ENCODE measurements at places on chromosomes 6 and 20.

GRCh38 chr20:41166201-41167117 is 29.1 kb downstream of the PLCG1 start:
- DNase-seq: peak; percentile 26

DNA sequence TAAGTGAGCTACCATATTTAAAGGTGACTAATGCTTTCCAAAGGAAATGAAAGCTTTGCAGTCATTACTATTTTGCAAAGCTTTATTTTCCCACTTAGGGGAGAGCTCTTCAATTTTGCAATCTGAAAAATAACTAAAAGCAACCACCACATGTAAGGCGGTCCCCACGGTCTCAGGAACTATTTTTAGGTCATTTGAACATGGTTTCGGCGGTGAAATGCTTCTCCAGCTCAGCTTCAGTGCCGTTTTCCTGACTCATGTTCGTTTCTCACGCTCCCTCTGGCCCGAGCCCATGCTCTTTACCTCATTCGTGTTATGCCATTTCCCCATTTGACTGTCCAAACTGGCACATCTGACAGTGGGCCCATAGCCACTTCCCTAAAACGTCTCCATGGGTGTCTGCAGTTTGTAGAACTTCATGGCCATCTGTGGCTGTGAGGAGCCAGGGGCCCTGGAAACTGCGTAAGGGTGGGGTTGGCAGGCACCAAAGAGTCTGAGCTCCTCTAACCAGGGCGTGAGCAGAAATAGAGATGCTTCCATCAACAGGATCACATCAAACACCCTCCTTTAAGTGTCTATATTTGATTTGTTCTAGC is 46.5 kb downstream of the ADTRP start:
- peak; percentile 54 for DNase-seq

- no peak for DNase-seq
These were observed 100.6 kb upstream of the EMILIN3 start for GRCh38 chr20:41467220-41467619.

DNA sequence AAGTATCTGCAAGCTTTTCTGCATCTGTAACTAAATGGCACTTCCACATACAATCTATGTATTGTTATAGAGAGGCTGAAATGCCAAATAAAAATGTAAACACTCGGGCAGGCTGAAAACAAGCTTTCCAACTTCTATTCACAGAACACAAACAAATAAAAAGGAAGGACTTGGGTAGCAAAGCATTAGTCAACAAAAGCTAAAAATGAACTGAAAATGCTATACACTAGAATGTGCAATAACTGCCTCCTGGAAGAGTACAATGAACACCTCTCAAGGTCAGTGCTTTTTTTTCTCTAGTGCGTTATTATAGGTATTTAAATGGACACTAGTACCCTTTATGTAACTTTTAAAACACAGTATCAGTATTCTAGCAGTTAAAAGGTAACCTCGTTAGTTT is 31.4 kb downstream of the STK38 start:
- DNase-seq: no peak

- no peak for DNase-seq
These were observed 9.3 kb upstream of the TRAF3IP2 start for GRCh38 chr6:111614833-111615582.

GRCh38 chr6:140586426-140587061 is 1212.1 kb upstream of the CITED2 start:
- no peak for DNase-seq

DNA sequence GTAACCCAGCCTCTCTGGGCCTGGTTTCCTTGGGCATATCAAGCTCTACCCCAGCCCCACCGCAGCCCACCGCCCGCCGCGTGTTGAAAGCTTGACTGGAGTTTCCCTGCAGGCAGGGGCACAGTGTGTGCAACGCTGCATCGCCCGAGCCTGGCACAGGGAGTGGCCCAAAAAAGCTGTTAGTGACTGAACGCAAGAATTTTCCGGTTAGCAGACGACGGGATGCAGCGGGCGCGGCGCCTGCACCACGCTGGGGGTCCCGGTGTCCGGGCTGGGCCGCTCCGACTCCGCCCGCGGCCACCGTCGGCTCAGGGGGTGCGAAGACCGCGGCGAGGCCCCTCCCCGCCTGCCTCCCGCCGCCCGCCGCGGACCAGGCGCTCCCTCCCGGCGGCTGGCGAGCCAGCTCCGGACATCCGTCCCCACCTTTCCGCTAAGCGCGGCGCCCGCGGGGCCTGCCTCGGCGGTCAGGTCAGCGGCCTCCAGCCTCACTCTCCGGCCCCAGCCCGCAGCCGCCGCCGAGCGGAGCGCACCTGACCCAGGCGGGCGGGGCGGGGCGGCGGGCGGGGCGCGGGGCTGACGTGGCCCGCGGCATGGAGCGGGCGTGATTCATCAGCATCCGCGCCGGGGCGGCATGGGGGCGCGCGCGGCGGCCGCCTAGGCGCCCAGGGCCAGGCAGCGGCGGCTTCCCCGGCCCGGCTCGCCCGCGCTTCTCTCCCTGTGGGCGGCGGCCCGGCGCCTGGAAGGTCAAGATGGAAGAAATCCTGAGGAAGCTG is at the start of gene ARFGEF3:
Gene ARFGEF3 (plus strand): TSS at position 602 of the 773 bp plus-strand sequence. CDS start 148 bp downstream, at position 750.
- DNase-seq: peak; percentile 30

DNA sequence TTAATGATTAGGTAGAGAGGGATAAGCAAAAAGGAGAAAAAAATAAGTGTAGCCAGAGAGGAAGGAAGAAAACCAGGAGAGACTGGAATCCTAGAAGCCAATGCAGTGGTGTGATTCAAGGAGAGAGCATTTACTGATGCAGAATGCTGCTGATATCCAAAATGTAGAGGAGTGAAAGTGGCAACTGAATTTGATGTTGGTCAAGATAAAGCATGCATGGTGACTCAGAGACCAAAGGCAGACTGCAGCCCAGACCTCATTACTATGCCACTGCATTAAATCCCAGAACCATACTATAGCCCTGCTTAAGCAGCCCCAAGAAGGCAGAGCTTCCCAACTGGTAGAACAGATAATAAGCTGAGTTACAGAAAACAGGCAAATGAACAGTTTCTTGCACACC is 15.8 kb downstream of the KLHL32 start:
- no peak for DNase-seq

DNA sequence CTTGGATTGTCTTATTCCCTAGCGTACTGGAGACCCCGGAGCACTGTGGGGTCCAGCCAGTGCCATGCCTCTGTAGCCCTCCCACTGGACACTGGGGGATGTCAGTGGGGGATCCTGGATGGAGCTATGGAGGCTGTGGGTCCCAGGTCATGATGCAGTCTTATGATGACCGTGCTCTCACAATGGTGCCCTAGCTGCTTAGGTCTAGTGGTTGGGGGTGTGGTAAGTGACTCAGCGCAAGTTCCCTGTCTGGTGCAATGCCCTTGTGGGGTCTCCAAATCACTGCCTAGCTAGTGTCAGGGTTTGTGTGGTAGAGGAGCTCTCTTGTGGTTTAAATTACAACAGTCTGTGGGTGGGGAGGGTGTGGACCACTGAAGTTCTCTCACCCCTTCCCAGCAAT is 135.4 kb downstream of the CDC5L start:
- DNase-seq: no peak

GRCh38 chr6:75794351-75794846 is 45.4 kb downstream of the MYO6 start:
- no peak for DNase-seq

DNA sequence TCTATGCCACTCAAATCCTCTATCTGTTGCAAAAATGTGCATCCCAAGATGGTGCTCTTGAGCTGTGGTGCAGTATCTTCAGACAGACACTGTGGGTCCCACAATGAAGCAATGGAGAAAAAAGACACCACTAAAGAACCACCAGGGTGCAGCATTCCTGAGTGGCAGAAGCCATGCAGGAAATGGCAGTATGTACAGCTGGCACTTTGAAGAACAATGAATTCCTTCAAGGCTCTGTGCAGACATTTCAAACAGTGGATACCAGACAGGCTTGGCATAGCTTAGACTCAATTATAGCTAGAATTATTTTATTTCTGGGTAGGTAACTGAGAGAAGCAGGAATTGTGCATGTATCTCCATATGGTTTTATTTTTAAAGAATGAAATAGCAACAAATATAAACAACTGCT is 24.0 kb upstream of the HDAC2 start:
- peak; percentile 66 for DNase-seq

- no peak for DNase-seq
These were observed 129.5 kb upstream of the PTPN1 start for GRCh38 chr20:50380697-50381040.

DNA sequence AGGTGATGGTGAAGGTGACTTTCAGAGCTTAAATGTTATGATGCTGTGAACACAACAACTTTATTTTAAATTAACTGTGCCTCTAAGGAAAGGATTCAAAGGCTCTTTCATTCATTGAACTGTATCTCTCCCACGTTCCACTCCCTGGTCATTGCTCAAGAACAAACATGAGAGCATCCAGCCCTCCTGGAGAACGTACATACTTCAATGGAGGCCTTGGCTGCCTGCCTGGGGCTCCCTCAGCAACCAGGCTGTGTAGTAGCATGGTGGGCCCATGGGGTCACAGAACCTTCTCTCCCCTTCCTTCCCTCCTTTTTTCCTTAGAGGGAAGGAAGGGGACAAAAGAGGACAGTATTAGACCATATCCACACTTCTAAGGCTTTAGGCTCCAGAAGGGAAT is 234.3 kb downstream of the CDC5L start:
- no peak for DNase-seq

GRCh38 chr20:62620625-62621024 is 21.7 kb upstream of the SLCO4A1 start:
- no peak for DNase-seq

- DNase-seq: no peak
These were observed 41.9 kb downstream of the TULP4 start for GRCh38 chr6:158353883-158354877.

DNA sequence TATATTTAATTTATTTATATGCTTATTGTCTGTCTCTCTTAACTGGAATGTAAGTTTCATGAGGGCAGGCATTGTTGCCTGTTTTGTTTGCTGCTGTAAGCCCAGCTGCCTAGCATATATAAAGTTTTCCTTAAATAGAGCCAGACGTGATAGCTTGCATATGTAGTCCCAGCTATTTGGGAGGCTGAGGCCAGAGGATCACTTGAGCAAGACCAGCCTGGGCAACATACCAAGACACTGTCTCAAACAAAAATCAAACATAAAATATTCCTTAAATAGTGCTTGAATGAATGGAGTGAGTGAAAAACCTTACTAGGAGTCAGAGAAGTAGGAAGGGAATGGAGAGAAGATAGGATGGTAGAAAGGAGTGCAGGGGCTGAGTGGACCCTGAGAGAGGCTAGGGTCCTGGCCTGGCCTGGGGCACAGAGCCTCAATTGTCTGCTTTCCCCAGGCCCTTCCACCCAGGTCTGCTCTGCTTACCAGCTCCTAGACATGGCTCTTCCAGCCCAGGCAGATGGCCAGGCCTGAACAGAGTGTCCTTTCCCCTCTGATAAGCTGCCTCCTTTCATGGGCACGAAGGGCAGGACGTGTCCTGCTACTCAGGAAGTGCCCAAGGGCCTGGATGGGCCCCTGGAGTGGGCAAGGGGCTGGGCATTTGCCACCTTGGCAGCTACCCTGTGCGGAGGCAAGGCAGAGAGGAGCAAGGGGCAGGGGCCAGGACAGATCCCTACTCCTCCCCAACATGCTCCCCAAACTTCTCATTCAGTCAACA is 17.7 kb upstream of the BAK1 start:
- no peak for DNase-seq

GRCh38 chr20:50449738-50450492 is 60.3 kb upstream of the PTPN1 start:
- no peak for DNase-seq

GRCh38 chr6:11428371-11428770 is 109.2 kb upstream of the TMEM170B start:
- no peak for DNase-seq

- DNase-seq: no peak
These were observed 317.1 kb downstream of the PLCB1 start for GRCh38 chr20:8449123-8449522.

DNA sequence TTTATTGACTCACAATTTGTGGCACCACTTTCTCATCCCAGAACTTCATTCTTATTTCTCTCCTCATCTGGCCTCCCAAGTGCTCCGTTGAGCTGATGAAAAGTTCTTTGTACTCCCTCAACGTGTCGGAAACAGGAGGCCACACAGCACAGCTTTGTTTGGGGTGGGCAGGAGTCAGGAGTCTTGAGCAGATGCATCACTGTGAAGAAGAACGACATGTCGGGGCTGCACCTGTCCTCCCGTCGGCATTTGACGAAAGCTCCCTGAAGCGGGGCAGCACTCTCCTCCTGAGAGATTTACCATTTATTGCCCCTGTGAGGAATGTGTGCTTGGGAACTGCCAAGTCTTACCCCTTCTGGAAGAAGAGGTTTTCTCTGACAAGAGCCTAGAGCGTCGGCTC is 28.1 kb downstream of the TAF8 start:
- no peak for DNase-seq

DNA sequence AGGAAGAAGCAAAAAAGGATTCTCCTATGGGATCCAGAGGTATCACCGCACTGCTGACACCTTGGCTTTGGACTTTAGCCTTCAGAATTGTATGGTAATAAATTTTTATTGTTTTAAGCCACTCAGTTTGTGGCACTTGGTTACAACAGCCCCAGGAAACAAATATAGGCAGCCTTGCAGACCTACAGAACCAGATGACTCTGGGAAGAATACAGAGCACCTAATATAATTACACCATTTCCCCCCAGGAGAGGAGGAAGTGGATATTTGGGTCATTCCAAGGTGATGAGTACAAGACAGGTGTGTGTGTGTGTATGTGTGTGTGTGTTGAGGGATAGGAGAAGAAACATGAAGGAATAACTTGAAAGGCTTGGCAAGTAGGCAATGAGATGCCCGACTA is 84.2 kb upstream of the ENPP5 start:
- no peak for DNase-seq

DNA sequence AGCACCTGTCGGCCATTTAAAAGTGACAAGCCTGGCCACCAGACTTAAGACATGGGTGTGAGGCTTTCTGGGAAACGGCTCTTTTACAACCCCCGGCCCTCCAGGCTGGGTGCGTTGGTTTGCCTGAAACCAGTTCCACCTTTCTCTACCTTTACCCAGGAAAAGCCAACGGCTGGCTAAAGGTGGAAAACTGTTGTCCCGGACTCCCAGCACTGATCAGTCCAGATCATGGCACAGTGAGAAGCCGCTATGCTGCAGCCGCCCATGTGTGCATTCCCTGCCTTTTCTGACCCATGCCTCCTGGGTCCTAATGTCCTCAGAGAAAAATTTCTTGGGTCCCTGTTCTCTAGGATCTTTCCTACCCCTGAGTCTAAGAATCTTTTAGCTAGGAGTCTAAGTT is 655.7 kb upstream of the HS3ST5 start:
- no peak for DNase-seq

GRCh38 chr6:27025351-27025750 is 222.2 kb upstream of the PRSS16 start:
- DNase-seq: no peak

- DNase-seq: no peak
These were observed 108.6 kb downstream of the VIP start for GRCh38 chr6:152859225-152859624.
